ENCODE measurements at places on chromosomes 1 and 21. TPM values are rescaled to one million over a fixed set of nuclear protein-coding genes. Genes with fewer than 3 reads are reported as not detected.

- H3K4me3 ChIP-seq: no peak overlapping the region
- H3K36me3 ChIP-seq: peaks cover 3% of the 10 kb centered on the region
- no peaks in the 10 kb centered on the region for H3K27me3 ChIP-seq
- no peaks in the 10 kb centered on the region for H3K4me1 ChIP-seq
- no peak for DNase-seq
These were observed 53.2 kb downstream of the STX6 start for GRCh38 chr1:180969434-180969833.

SLC5A9 gene
- total RNA-seq: 0.16 TPM

DNA sequence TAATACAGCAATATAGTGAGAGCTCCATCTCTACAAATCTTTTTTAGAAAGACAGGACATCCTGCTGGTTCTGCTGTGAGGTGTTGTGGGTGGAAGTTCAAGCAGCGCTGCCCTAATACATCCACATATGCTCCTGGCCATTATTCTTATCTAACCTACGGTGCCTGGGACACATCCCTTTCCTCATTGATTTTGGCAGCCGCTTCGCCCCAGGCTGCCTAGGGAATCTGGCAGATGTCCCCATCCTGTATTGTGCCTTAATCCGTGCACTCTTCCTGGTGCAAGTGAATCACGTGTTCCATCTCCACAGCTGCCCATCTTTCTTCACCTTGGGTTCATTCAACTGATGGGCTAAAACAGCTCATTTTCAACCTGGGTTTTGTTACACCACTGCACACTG is 3.1 kb upstream of the UBE2G2 start:
- H3K27ac ChIP-seq: no peak overlapping the region
- H3K27me3 ChIP-seq: no peaks in the 10 kb centered on the region

DNA sequence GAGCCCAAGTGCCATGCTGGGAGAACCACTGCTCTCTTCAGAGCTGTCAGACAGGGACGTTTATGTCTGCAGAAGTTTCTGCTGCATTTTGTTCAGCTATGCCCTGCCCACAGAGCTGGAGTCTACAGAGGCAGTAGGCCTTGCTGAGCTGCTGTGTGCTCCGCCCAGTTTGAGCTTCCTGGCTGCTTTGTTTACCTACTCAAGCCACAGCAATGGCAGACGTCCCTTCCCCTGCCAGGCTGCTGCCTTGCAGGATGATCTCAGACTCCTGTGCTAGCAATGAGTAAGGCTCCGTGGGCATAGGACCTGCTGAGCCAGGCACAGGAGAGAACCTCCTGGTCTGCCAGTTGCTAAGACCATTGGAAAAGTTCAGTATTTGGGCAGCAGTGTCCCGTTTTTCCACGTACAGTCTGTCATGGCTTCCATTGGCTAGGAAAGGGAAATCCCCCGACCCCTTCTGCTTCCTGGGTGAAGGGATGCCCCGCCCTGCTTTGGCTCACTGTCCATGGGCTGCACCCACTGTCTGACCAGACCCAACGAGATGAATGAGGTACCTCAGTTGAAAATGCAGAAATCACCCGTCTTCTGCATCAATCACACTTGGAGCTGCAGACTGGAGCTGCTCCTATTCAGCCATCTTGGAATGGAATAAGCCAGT is 31.9 kb downstream of the CYP4B1 start:
- DNase-seq: no peak
- H3K4me1 ChIP-seq: no peaks in the 10 kb centered on the region
- no peak overlapping the region for H3K27ac ChIP-seq
- H3K36me3 ChIP-seq: no peaks in the 10 kb centered on the region
- H3K27me3 ChIP-seq: no peaks in the 10 kb centered on the region
- H3K4me3 ChIP-seq: no peak overlapping the region

GRCh38 chr1:212656730-212657129 is 42.9 kb downstream of the BATF3 start:
- no peaks in the 10 kb centered on the region for H3K27me3 ChIP-seq
- no peak for DNase-seq
- no peaks in the 10 kb centered on the region for H3K36me3 ChIP-seq

RYR2 gene
- 0.33 TPM for total RNA-seq

GRCh38 chr1:238107322-238107721 is 216.6 kb upstream of the ZP4 start:
- H3K36me3 ChIP-seq: no peaks in the 10 kb centered on the region
- H3K27ac ChIP-seq: no peak overlapping the region
- no peaks in the 10 kb centered on the region for H3K27me3 ChIP-seq
- no peak for DNase-seq
- no peaks in the 10 kb centered on the region for H3K4me1 ChIP-seq

SLC30A2 gene
- total RNA-seq: 0.16 TPM

- DNase-seq: no peak
- H3K27me3 ChIP-seq: no peaks in the 10 kb centered on the region
- peak overlapping the region; percentile 61 for H3K27ac ChIP-seq
- no peak overlapping the region for H3K4me3 ChIP-seq
- H3K4me1 ChIP-seq: peaks cover 7% of the 10 kb centered on the region
These were observed 131.5 kb downstream of the DHRS3 start for GRCh38 chr1:12486401-12487005.

SAMD11 gene
- total RNA-seq: 0.16 TPM

SEMA6C gene
- 2.9 TPM for total RNA-seq

- DNase-seq: no peak
- H3K27me3 ChIP-seq: no peaks in the 10 kb centered on the region
- no peak overlapping the region for H3K27ac ChIP-seq
- H3K36me3 ChIP-seq: no peaks in the 10 kb centered on the region
These were observed 195.5 kb downstream of the KCNH1 start for GRCh38 chr1:210938416-210938925.

- H3K27me3 ChIP-seq: no peaks in the 10 kb centered on the region
- no peak overlapping the region for H3K27ac ChIP-seq
- no peaks in the 10 kb centered on the region for H3K4me1 ChIP-seq
- no peak for DNase-seq
- no peak overlapping the region for H3K4me3 ChIP-seq
These were observed 27.4 kb downstream of the LRRC3 start for GRCh38 chr21:44482581-44483287.

RPF1 gene
- 33.6 TPM for total RNA-seq

GRCh38 chr21:41899426-41900202 is 20.5 kb upstream of the PRDM15 start:
- H3K27ac ChIP-seq: no peak overlapping the region
- no peaks in the 10 kb centered on the region for H3K27me3 ChIP-seq
- H3K4me3 ChIP-seq: no peak overlapping the region
- no peaks in the 10 kb centered on the region for H3K4me1 ChIP-seq
- H3K36me3 ChIP-seq: no peaks in the 10 kb centered on the region

DNA sequence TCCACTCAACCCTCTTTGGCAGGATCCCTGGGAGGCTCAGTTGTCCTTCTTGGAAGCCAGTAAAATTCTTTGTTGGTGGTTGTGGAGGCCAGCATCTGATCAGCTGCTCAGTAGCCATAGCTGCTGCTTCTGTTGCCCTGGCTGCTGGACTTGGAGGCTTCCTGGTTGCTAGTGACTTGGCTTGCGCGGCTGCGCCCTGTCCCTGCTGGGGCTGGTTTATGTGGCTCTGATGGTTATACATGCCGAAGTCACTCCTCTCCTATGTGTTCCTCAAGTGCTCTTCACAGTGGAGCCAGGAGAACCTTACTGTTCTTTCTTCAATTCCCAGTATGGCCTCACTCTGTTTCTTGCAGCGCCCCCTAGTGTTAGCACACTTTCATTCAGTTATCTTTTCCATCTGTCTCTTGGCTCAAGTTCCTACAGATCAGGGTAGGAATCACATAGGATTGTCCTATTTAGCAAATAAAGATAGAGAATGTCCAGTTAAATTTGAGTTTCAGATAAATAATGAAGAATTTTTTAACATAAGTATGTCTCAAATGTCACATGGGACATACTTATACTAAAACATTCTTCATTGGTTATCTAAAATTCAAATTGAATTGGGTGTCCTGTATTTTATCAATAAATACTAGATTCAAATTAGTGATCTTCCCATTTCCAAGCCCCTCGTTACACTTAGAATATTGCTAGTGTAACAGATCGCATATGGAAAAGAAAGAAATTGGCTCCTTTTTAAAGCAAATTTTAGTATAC is 176.5 kb downstream of the TGFB2 start:
- no peak overlapping the region for H3K4me3 ChIP-seq
- H3K36me3 ChIP-seq: no peaks in the 10 kb centered on the region
- no peaks in the 10 kb centered on the region for H3K4me1 ChIP-seq
- no peak overlapping the region for H3K27ac ChIP-seq
- H3K27me3 ChIP-seq: no peaks in the 10 kb centered on the region

DNA sequence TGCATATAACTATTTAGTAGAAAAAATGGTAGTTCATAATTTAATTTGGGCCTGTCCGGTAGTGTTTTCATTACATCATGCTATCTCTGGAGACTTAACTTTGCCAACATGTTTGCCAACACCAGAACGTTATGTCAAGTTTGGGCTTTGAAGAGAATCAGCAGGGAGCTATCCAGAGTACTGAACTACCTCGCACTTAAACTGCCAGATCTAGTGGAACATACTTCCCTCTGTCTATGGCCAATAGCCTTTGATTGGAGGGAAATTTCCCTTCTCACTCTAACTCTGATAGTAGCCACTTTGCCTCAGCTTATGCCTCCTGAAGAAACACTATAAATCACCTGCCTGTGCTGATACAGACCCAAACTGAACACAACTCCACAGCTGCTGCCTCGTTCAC is 10.0 kb downstream of the LRRC53 start:
- no peak overlapping the region for H3K27ac ChIP-seq
- no peak overlapping the region for H3K4me3 ChIP-seq
- no peak for DNase-seq
- H3K27me3 ChIP-seq: no peaks in the 10 kb centered on the region
- H3K36me3 ChIP-seq: no peaks in the 10 kb centered on the region

DNA sequence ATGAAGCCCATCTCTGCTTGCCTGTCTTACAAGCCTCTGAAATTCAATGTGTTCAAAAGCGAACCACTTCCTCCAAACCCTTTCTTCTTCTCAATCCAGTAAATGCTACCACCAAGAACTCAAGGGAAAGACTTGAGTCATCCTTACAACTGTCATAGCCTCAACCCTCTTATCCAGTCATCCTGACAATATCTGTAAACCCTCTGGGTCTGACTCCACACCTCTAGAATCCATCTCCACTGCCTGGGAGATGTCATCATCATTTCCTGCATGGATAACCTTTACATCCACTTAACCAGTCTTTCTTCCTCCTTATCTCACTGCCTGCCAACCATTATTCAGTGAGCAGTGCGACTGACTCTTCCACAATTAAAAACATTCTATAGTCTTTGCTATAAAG is 441.1 kb downstream of the SETD4 start:
- no peaks in the 10 kb centered on the region for H3K36me3 ChIP-seq
- no peaks in the 10 kb centered on the region for H3K4me1 ChIP-seq
- no peak overlapping the region for H3K4me3 ChIP-seq
- no peak overlapping the region for H3K27ac ChIP-seq

DNA sequence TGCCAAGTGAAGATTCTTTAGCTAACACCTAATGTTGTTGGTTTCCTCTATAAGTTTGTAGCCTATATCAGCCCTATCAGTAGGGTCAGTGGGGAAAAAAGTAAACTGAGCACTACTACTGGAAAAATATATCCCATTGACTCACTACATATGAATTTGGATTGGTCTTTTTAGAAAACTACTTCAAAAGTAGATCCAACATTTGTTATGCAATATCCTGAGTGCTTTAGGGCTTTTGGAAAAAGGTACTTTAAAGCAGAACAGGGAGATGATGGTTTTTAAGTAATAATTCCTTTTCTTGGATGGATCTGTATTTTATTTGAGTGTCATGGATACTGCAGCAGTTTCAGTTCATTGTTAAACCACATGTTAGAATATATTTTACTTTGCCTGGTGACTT is 7.1 kb downstream of the C1orf21 start:
- no peak overlapping the region for H3K4me3 ChIP-seq
- peak overlapping the region; percentile 49 for H3K27ac ChIP-seq
- H3K36me3 ChIP-seq: no peaks in the 10 kb centered on the region
- no peak for DNase-seq

DNA sequence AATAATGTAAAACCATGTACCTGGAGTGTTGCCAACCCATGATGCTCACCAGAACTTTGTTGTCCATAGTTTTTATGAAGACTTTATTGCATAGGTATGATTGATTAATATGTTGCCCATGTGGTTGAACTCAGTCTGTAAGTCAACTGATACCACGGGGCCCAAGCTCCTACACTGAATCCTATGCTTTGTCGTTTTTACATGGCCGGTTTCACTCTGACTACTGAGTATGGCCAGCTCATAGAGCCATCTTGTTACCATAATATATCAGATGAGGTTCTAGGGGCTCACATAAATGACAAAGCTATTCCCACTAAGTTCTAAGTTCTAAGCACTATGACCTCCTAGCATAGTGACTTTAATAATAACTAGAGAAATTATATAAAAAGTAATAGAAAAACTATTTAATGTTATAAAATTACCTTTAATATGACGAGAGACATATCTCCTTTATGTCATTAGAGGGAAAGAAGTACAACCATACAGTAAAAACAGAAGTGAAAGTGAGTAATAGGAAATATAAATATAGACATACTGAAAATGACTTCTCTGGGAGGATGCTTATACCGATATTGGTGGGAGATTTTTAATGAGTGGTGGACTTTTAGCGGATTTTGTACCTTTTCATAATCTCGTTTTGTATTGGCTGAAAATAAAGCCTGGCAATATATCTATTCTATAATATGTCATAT is 983.4 kb upstream of the PRMT6 start:
- no peak overlapping the region for H3K27ac ChIP-seq
- no peak for DNase-seq
- H3K4me1 ChIP-seq: no peaks in the 10 kb centered on the region
- no peaks in the 10 kb centered on the region for H3K27me3 ChIP-seq

DNA sequence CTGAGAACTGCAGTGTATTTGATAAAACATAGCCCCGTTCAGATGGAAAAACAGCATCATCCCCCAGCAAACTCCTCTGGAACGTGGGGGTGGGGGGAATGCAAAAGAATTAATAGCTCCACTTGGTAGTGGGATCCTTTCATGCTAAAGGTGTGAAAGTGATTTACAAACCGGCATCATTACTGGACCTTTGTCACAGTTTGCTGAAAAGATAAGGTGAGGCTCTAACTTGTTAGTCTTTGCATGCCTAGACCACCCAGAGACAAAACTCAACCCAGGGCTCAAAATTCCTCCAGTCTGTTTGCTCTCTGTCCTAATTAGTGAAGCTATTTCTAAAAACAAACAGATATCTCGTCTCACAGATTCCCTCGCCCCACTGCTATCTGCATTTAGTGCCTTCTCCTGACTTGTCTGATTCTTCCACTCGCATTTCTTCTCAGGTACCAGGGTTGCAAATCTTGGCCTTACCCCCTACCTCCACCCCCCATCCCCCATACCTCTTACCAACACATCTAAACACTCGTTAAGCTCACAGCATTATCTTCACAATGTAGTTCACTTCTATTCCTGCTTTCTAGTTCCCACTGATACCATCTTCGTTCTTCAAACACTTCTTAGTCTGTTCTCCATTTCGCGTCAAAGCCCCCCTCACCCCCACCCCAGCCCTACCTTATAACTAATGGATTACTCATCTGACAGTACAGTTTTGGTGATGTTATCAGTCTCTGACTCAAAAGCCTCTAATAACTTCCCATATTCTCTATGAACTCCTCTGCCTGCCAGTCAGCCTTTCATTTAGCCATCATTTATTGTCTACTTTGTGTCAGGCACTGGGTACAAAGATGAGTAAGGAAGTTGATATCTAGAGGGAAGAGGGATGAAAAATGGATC is 11.8 kb downstream of the IER5 start:
- H3K36me3 ChIP-seq: no peaks in the 10 kb centered on the region
- H3K27me3 ChIP-seq: no peaks in the 10 kb centered on the region
- DNase-seq: no peak
- no peak overlapping the region for H3K4me3 ChIP-seq

GRCh38 chr1:56831871-56832693 is 12.9 kb upstream of the FYB2 start:
- no peaks in the 10 kb centered on the region for H3K4me1 ChIP-seq
- no peak overlapping the region for H3K4me3 ChIP-seq
- H3K27me3 ChIP-seq: peaks cover 7% of the 10 kb centered on the region
- H3K27ac ChIP-seq: no peak overlapping the region
